ENCODE measurements at places on chromosomes 12 and 14.

GRCh38 chr12:132393245-132393795 is 63.9 kb upstream of the GALNT9 start:
- no peak for DNase-seq

- DNase-seq: peak; percentile 27
These were observed 19.6 kb downstream of the LGMN start for GRCh38 chr14:92728759-92729364.

- no peak for DNase-seq
These were observed 169.7 kb downstream of the MYRFL start for GRCh38 chr12:69994724-69995173.

DNA sequence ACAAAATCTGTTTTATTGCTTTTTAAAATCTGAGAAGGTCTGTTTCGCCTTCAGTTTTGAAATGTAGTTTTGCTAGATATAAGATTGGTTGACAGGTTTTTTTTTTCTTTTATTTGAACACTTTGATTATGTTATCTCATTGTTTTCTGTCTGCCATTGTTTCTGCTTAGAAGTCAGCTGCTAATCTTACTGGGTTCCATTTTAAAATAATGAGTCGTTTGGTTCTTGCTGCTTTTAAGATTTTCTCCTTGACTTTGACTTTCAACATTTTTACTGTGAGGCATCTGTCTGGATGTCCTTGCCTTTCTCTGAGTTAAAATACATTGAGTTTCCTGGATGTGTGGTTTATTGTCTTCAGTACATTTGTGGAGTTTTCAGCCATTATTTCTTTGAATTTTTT is 56.7 kb downstream of the ADIPOR2 start:
- no peak for DNase-seq

- peak; percentile 87 for DNase-seq
These were observed 231.9 kb downstream of the C12orf75 start for GRCh38 chr12:105562199-105562971.

DNA sequence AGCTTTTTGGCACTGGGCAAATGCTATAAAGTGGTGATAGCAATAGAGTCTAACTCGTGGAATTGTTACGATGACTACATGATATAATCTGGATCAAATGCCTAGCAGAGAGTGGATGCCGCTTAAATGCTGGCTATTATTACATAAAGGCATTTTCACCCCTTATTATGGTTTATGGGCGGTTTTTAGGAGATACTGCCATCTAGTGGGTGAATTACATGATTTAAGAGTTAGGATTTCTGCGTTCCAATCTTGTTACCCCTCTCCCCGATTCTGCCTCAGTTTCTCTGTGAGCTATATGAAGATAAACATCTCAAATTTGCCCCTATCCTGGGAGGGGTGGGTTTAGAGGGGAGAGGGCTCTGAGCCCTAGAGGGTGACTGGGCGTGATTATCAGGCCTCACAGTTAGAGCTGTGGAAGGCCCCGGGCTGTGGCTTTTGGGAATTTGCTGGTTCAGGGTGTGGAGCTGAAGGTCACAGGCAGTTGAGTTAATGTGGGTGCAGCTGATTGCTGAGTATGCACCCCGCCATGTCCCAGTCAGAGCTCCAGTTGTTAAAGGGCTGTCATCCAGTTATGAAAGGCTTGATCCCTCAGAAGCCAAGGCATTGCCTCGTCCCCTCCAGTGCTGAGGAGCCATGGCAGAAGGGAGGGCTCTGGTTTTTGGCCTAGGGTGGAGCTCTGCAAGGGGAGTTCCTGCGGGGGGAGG is 14.4 kb downstream of the CLSTN3 start:
- peak; percentile 10 for DNase-seq

- no peak for DNase-seq
These were observed 277.5 kb upstream of the TBX3 start for GRCh38 chr12:114961491-114961890.

DNA sequence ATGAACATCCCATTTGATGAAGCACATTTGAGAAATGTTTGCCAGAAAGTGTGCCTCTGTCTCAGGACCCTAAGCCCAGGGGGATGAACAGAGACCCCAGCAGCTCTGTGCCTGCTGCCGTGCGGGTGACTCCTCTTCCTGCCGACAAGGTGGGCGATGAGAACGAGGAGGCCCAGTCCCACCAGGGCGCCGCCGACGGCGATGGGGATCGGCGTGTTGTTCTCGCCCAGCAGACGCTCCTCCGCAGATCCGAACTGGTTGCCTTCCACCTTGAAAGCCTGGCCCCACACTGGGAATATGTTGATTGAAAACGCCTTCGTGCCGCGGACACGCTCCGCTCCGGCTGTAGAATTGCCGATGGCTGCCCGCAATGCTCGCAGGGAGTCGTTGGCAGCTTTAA is 44.1 kb downstream of the LRTM2 start:
- DNase-seq: no peak

DNA sequence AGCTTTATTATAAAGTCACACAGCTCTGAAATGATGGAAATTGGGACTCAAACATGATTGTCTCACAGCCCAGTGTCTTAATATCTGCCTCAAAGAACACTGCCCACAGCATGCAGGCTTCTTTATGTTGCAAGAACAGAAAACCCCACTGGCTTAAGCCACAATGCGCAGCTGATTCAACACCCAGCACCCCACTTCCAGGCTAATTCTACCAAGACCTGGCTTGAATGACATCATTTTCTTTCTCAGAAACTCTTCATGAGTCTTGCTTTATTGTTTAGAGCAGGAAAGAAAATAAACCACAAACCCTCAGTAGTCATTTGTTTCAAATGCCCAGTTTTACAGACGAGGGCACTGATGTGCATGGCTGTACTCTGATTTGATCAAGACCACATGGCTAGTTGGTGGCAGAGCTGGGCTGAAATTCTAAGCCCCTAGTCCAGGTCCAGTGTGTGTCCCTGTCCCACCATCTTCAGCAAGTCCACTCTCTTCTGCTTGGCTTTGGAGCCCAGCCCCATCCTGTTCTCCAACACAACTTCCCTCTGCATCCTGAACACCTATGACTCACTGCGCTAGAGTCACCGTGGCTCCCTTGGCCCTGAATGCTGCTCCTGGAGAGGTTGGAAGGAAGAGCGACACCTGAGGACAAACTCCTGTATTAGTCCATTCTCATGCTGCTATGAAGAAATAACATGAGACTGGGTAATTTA is 50.3 kb upstream of the SRSF5 start:
- DNase-seq: no peak

- DNase-seq: no peak
These were observed 1.2 kb upstream of the LRP1-AS start for GRCh38 chr12:57148469-57149244.

GRCh38 chr14:102795060-102795925 is 18.0 kb downstream of the TRAF3 start:
- DNase-seq: peak; percentile 25

GRCh38 chr12:43836475-43836989 is 651 bp downstream of the TMEM117 start:
- no peak for DNase-seq

GRCh38 chr14:73633116-73634010 is 11.4 kb upstream of the DNAL1 start:
- peak; percentile 42 for DNase-seq

GRCh38 chr12:130647814-130648213 is 68.3 kb downstream of the RIMBP2 start:
- no peak for DNase-seq
